ENCODE measurements at places on chromosomes 2 and 18.

DNA sequence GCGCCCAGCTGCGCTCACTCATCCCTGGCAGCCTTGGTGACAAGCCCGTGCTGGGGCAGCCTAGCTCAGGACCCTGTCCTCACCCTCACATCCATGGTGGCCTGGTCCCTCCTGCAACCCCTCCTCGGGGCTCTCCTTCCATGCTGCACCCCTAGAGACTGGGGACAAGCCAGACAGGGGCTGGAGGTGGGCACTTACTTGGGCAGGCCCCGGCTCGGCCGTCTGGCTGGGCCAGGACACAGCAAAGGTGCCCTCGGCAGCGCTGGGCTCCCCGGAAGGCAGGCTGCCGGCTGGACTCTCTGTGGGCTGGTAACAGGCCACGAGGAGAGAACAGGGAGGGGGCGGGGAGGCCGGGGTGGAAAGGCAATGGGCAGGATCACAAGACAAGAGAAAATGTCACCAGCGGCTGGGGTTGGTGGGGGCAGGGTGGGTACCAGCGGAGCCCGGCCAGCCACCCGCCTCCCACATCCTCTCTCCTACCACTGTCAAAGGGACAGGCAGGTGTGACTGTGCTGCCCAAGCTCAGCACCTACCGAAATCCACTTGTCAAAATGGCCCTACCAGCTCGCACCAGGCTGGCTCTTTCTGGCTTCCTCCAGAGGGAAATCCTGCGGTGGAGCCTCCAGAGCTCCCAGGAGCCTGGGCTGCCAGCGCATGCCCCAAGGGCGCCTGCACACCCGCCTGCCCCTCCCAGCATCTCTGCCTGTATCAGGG, 54.7 kb downstream of the BIN1 start:
- no peak for DNase-seq

DNA sequence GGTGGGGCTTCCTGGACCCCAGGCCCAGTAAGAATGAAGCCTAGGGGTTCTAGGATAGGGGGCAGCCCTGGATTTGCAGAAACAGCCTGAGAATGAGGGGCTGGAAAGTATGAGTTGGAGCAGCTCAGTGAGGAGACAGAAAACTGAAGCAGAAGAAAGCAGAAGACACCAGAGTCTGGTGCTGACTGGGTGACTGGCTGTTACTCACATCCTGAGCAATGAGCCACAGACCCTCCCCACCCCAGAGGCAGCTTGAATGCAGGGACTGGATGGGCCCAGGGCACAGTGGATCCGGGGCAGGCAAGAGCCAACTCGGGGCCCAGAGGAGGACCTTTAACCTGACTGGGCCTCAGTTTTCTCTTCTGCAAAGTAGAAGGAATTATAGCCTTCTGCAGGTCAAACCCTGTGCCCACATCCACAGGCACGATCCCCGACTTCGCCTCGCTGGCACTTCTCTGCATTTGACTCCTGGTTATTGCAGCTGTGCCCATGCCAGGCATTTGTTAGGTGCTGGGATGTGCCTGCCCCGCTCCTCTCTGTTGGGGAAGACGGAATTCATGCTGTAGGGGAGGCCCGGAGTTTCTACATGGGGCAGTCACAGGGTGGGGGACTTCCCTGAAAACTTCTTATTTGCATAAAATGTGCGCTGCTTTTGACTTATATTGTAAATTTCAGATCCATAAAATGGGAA, 8.5 kb downstream of the STEAP3 start:
- no peak for DNase-seq

GRCh38 chr2:177002983-177003382, 209.6 kb upstream of the HNRNPA3 start:
- no peak for DNase-seq

DNA sequence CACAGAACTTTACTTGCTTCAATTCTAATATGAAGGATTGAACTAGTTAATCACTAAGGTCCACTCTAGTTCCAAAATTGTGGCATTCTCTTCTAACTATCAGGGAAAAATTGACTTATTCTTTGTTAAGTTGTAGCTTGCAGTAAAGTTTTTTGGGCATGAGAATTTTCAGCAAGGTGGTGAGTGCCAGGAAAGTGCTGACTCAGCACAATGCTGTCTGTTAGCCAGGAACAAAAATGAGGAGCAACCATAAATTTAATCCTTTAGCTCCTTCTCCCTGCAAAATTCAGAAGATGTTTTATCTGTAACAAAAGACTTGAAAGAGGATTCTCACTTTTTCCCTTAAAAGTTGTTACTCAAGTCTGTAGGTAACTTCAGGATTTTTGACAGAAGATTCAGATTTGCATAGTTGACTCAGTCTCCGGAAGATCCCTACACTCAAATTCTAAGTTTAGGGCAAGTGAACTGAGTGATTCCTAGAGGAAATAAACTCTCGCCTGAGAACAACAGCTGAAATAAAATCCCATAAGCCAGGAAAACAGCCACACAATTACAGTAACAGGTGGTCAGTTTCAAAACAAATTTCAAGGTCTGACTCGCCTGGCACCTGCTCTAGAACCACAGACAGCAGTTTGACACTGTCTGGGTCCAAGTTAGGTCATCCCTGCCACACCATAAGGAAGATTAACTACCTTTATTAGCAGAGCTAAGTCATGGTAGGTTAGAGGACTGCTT, 20.2 kb upstream of the DARS1 start:
- no peak for DNase-seq

DNA sequence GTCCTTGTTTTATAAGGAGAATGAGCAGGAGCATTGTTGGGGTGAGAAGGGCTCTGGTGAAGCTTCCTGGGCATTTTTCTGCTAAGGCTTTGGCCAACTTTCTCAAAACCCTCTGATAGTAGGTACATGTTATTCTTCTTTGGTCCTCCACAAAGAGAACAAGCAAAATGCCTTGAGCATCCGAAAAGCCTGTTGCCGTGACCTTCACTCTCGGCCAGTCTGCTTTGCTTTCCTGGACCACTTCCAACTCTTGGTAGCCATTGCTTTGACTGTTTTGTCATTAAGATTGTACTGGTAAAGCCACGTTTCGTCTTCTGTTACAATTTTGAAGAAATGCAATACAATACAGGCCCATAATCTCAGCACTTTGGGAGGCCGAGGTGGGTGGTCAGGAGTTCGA, 27.4 kb upstream of the ALLC start:
- no peak for DNase-seq

DNA sequence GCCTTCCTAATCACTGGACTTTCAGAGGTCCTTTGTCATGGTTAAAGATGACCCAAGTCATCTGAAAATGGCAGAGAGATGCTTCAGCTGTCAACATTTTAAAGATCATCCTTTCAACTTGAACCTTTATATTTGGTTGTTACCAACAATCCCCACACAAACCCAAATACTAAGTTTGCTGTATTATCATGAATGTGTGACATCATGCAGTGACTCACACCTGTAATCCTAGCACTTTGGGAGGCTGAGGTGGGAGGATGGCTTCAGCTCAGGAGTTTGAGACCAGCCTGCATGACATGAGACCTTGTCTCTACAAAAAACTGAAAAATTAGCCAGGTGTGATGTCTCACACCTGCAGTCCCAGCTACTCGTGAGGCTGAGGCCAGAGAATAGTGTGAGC, 55.2 kb upstream of the NRP2 start:
- DNase-seq: no peak

DNA sequence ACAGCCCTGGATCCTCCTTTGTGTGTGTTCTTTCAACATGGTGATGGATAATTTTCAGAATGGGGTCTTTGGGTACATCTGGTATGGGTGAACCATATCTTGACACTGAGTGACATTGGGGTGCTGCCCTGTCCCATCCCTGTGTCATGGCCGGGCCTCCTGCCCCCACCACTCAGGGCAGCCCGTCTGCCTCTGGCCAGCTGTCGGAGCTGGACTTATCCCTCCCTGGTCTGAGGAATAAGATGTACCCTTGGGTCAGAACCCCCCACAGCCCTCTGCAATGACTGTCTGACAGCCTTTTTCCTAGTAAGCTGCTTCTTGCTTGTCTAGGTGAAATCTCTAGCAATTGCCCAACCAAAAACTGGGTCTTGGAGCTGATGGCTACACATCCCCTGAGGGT, 142.9 kb downstream of the SH3RF3 start:
- no peak for DNase-seq

DNA sequence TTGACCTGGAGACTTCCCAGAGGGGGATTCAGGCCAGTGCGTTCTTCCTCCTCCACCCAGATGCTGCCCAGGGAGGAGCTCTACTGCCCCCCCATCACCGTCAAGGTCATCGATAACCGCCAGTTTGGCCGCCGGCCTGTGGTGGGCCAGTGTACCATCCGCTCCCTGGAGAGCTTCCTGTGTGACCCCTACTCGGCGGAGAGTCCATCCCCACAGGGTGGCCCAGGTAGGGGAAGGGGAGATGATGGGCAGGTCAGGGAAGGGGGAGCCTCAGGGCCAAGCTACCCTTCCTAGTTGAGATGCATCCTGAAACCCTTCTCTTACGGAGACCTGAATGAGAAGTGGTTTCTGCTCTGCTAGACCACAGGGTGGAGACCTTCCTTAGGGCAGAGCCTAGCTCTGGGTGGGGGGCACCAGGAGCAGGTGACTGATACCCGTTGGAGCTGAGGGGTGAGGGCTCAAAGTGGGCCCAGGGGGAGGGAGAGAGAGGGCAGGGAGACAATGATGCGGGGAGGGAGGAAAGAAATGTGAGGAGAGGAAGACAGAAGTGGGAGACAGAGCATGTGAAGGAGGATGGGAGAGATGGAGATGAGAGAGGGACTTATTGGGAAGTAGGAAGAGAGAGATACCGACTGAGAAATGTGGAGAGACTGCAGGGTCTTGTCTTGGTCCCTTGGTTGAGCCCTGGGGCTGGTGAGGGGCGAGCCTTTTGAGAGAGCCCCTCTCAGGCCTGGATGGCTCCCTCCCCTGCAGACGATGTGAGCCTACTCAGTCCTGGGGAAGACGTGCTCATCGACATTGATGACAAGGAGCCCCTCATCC, 159.4 kb downstream of the DYSF start:
- DNase-seq: no peak

GRCh38 chr2:71551631-71551915, 98.2 kb downstream of the DYSF start:
- no peak for DNase-seq
